ACHN (cell line): ENCODE measurements at places on chromosomes 4 and X.
A peak's percentile ranks its signal among the peaks of the same experiment; 100 is the strongest.

- no peak for DNase-seq
Observed at GRCh38 chr4:48799157-48799556, 19.1 kb upstream of the FRYL start.

- DNase-seq: no peak
Observed at GRCh38 chr4:174157106-174157607, 126.3 kb downstream of the FBXO8 start.

DNA sequence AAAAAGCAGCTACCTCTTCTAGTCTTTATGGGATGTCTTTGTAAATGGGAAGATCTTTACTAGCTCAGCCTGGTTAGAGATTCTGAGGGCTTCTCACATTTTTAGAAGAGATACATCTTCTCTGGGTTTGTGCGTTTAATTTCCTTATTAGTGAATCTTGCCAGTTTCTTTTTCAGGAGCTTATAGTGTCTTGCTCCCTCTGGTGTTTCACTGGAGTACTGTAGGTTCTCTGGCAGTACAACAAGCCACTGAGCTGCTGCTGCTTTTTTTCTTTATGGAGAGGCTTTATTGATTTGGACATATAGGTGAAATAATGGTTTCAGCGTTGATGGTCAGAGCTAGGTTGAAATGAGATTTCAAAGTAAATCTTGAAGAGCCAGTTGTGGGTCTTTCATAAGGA lies 82.9 kb downstream of the LAS1L start:
- DNase-seq: peak; percentile 33

GRCh38 chr4:73661646-73662119 lies 41.4 kb upstream of the RASSF6 start:
- peak; percentile 96 for DNase-seq

- peak; percentile 3 for DNase-seq
Observed at GRCh38 chrX:108036298-108036973, 8.4 kb upstream of the VSIG1 start.

- DNase-seq: no peak
Observed at GRCh38 chr4:53764761-53765490, 173.6 kb upstream of the LNX1 start.
